ENCODE measurements at places on chromosomes 1 and 21. TPM values are rescaled to one million over a fixed set of nuclear protein-coding genes. Genes with fewer than 3 reads are reported as not detected.

- no peaks in the 10 kb centered on the region for H3K27me3 ChIP-seq
- H3K4me3 ChIP-seq, result no peak overlapping the region
- H3K36me3 ChIP-seq, result peaks cover 17% of the 10 kb centered on the region
- no peak overlapping the region for H3K27ac ChIP-seq
- H3K4me1 ChIP-seq, result peaks cover 22% of the 10 kb centered on the region
Measured at GRCh38 chr1:225780630-225781029, 3.0 kb downstream of the SRP9 start.

- no peaks in the 10 kb centered on the region for H3K4me1 ChIP-seq
- no peak for DNase-seq
- no peaks in the 10 kb centered on the region for H3K27me3 ChIP-seq
- no peak overlapping the region for H3K27ac ChIP-seq
- H3K36me3 ChIP-seq, result no peaks in the 10 kb centered on the region
Measured at GRCh38 chr1:231707407-231707806, 80.8 kb downstream of the DISC1 start.

GRCh38 chr21:37063433-37063832 is 9.4 kb downstream of the PIGP start:
- no peaks in the 10 kb centered on the region for H3K36me3 ChIP-seq
- H3K27me3 ChIP-seq, result no peaks in the 10 kb centered on the region
- DNase-seq, result no peak
- no peak overlapping the region for H3K4me3 ChIP-seq

GRCh38 chr1:205284420-205285144 is 37.0 kb downstream of the NUAK2 start:
- no peaks in the 10 kb centered on the region for H3K27me3 ChIP-seq
- H3K4me3 ChIP-seq, result peak overlapping the region; percentile 26
- no peaks in the 10 kb centered on the region for H3K36me3 ChIP-seq
- peak; percentile 94 for DNase-seq
- peak overlapping the region; percentile 82 for H3K27ac ChIP-seq

Gene CELA2A
- total RNA-seq, result not detected

- DNase-seq, result no peak
- no peak overlapping the region for H3K27ac ChIP-seq
- peaks cover 19% of the 10 kb centered on the region for H3K4me1 ChIP-seq
Measured at GRCh38 chr1:212485913-212486618, 53.3 kb downstream of the NENF start.

Gene FOXD2
- total RNA-seq, result 1.4 TPM

DNA sequence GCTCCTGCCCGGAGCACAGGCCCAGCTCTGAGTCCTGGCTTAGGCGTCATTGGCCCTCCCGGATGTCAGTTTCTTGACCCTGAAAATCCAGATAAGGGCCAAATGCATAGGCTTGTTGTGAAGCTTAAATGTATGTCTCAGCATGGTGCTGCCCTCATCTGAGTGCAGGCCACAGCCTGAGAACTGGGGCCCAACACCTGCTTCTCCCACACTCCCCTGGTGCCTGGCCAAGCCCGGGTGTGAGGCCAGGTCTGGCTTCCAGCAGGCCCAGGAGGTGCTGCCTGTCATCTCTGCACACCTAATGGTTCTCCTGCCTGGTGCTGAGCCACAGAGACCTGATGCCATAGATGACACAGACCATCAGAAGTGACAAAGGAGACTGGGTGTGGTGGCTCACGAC is 14.0 kb downstream of the MX2 start:
- H3K27me3 ChIP-seq, result no peaks in the 10 kb centered on the region
- no peak overlapping the region for H3K27ac ChIP-seq
- DNase-seq, result no peak

DNA sequence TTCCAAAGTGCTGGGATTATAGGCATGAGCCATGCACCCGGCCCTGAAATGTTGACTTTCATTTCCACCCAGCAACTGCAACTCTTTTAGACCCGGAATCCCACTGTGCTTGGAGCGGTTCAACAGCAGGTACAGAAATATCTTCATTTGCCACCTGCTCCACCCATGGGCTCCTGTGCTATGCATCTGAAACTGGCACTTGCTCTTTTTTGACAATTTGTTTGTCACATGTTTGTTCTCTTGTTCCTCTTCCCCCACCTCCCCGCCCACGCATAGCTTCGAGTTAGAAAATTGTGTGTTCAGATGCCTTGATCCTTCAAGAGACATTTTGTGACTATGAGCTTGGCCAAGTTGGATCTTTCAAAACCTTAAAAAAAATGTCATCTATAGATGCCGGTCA is 2.4 kb upstream of the IFNLR1 start:
- no peak for DNase-seq
- H3K36me3 ChIP-seq, result no peaks in the 10 kb centered on the region
- peak overlapping the region; percentile 52 for H3K27ac ChIP-seq
- H3K4me3 ChIP-seq, result no peak overlapping the region
- peaks cover 50% of the 10 kb centered on the region for H3K4me1 ChIP-seq

- peak within 1 kb of the TSS; percentile 12 for H3K4me3 ChIP-seq
- peaks cover 11% of the 10 kb centered on the region for H3K27me3 ChIP-seq
- DNase-seq, result no peak
- no peaks in the 10 kb centered on the region for H3K36me3 ChIP-seq
- H3K27ac ChIP-seq, result no peak within 1 kb of the TSS
- H3K4me1 ChIP-seq, result peaks cover 8% of the 10 kb centered on the region
Measured at GRCh38 chr1:206117151-206117948, at the start of gene AVPR1B. TSS of gene AVPR1B (minus strand) at chr1:206117388. CDS start at chr1:206116890, 498 bp downstream.

Gene PRR9
- total RNA-seq, result not detected

DNA sequence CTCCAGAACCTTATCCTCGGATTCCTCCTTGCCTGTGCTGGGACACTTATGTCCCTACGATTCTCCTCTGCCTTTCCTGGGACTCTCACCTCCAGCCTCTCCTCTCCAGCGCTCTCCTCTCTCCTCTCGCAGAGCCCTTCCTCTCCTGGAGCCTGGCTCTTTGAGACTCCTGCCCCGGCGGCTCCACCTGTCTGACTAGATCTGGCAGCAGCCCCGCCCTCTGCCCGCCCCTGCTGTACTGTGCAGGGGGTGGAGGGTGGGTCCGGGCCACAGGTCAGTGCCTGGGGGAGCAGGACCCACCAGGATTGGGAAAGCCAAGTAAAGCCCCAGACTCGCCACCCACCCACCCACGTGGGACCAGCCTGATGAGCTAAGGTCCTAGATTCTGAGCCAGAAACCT is 1.6 kb downstream of the ELOVL1 start:
- DNase-seq, result no peak
- peak overlapping the region; percentile 80 for H3K27ac ChIP-seq
- no peaks in the 10 kb centered on the region for H3K27me3 ChIP-seq
- H3K36me3 ChIP-seq, result peaks cover 41% of the 10 kb centered on the region
- H3K4me3 ChIP-seq, result no peak overlapping the region

DNA sequence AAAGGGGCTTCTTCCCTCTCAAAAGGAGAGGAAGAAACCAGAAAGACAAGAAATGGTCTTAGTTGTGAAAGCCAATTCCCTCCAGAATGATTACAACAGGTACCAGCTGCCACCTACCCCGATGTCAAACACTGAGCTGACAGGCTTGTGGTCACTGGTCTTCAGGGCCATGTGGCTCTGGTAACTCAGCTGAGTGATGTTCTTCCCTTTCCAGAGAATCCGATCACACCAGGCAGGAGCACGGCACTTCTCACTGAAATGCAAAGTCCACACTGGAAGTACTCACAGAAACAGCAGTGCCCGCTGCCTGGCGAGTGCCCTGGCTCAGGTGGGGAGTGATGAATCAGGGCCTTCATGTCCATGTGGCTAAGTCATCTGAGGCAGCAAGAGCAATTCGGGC is 18.7 kb upstream of the MTF1 start:
- H3K27me3 ChIP-seq, result no peaks in the 10 kb centered on the region
- peaks cover 72% of the 10 kb centered on the region for H3K36me3 ChIP-seq
- H3K4me3 ChIP-seq, result no peak overlapping the region
- H3K27ac ChIP-seq, result no peak overlapping the region
- DNase-seq, result no peak

DNA sequence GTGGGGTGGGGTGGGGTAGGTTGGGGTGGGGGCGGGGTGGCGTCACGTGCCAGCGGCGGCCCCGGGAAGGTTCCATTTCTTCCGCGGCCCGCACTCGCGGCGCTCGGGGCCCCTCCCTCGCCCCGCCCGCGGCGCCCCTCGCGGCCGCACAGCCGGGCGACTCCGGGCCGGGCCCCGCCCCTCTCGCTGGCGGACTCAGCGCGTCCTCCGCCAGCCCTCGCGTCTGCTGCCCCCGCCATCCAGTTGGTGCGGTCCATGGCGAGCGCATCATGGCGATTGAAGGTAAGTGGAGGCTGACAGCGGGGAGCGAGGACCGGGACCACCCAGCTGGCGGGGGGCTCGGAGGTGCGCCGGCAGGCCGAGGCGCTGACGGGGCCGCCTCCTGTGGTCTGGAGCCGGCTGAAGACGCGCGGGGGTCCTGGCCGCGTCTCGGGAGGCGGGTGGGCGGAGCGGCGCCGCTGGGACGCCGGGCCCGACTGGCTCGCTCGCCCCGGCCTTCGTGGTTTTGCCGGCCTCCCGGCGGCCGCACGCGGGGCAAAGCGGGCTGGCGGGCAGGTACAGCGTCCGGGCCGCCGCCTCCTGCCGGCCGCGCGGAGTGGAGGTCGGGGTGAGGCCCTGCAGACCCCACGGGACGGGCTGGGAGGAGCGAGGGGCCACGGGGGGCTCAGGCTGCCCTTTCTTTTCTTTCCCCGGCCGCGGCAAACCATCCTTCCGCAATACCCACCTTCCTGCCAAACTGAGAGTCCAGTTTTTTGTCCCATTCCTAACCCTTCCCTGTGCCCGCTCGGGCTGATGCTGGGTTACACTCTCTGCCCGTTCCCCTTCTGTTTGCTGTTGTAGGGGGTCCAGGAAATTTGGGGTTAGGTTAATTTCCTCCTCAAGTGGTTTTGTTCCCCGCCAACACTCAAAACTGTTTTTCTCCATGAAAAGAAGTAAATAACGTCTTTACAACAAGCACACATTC is at the start of gene SYT14:
Gene SYT14 (plus strand): TSS at position 222 of the 964 bp plus-strand sequence. CDS start 48 bp downstream, at position 270.
- H3K27me3 ChIP-seq, result peaks cover 22% of the 10 kb centered on the region
- no peak within 1 kb of the TSS for H3K4me3 ChIP-seq
- no peak within 1 kb of the TSS for H3K27ac ChIP-seq
- no peaks in the 10 kb centered on the region for H3K36me3 ChIP-seq
- peaks cover 3% of the 10 kb centered on the region for H3K4me1 ChIP-seq

Gene PRAMEF27
- total RNA-seq, result not detected

- peak overlapping the region; percentile 94 for H3K4me3 ChIP-seq
- H3K4me1 ChIP-seq, result peaks cover 56% of the 10 kb centered on the region
- DNase-seq, result no peak
- peak overlapping the region; percentile 99 for H3K27ac ChIP-seq
Measured at GRCh38 chr1:235865565-235866204, 1.0 kb downstream of the LYST start.

Gene AMPD1
- not detected for total RNA-seq

- peak overlapping the region; percentile 73 for H3K4me3 ChIP-seq
- peaks cover 21% of the 10 kb centered on the region for H3K4me1 ChIP-seq
- no peaks in the 10 kb centered on the region for H3K36me3 ChIP-seq
- peak; percentile 16 for DNase-seq
Measured at GRCh38 chr1:151540982-151541377, 871 bp downstream of the TUFT1 start.

Gene NCAM2
- not detected for total RNA-seq

GRCh38 chr1:19353596-19353995 is 41.5 kb downstream of the SLC66A1 start:
- DNase-seq, result no peak
- no peak overlapping the region for H3K27ac ChIP-seq
- no peak overlapping the region for H3K4me3 ChIP-seq
- peaks cover under 1% of the 10 kb centered on the region for H3K4me1 ChIP-seq
- H3K36me3 ChIP-seq, result peaks cover 72% of the 10 kb centered on the region

DNA sequence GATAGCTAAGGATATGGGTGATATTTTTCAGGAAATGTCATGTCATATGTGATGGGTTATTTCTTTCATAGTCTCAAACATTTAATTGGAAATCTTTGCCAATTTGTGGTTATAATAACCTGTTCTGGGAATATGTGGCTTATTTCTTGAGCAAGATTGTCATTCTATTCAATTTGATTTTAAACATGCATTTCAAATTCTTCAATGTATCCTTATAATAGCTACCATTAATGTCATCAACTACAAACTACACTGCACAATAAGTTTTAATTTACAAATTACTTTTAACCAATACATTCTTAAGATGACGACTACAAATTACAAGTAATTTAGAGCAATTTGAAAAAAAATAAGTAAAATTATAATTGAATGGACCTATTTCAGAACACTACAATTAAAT is 164.9 kb downstream of the BRINP3 start:
- DNase-seq, result no peak
- no peak overlapping the region for H3K27ac ChIP-seq
- no peaks in the 10 kb centered on the region for H3K36me3 ChIP-seq
- no peaks in the 10 kb centered on the region for H3K27me3 ChIP-seq
- no peaks in the 10 kb centered on the region for H3K4me1 ChIP-seq
- H3K4me3 ChIP-seq, result no peak overlapping the region

DNA sequence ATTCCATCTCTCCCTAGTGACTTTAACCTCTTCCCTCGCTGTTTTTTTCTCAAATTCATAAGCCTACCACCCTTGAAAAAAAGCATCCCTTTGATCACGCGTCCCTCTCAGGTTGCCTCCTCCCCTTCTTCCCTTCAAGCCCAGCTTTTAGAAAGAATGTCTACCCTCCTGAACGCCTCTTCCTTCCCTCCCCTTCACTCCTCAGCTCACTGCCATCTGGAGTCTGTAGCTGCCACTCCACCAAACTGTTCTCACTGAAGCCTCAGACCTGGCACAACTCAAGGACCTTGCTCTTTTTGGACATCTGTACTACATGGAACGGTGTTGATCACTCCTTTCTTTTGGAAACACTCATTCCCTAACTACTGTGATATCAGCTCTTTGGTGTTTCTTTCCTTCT is 80.6 kb downstream of the SLC25A24 start:
- no peaks in the 10 kb centered on the region for H3K36me3 ChIP-seq
- peaks cover 8% of the 10 kb centered on the region for H3K4me1 ChIP-seq
- no peak overlapping the region for H3K27ac ChIP-seq
- no peak overlapping the region for H3K4me3 ChIP-seq

Gene PADI2
- total RNA-seq, result 0.56 TPM

Gene NUP210L
- total RNA-seq, result 0.13 TPM

DNA sequence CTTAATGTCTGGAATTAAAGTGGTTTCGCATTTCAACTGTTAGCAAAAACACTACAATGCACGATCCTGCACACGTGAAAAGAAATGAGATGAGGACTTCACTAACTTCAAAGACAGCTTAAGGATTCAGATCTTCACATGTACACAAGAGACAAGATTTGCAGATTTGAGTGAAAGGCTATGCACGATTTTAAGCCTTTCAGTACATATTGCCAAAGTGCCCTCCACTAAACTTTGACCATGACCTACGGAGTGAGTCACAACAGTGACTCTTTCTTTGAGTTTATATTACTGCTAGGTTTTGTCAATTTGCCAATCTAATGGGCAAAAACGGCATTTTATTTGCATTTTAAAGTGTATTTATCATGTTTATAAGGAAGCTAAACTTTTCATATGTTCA is 41.2 kb upstream of the CR1L start:
- no peak for DNase-seq
- peaks cover 10% of the 10 kb centered on the region for H3K27me3 ChIP-seq
- no peaks in the 10 kb centered on the region for H3K36me3 ChIP-seq
- no peaks in the 10 kb centered on the region for H3K4me1 ChIP-seq
- H3K27ac ChIP-seq, result no peak overlapping the region

Gene PNRC2
- total RNA-seq, result 180 TPM

Gene LCE1C
- total RNA-seq, result not detected

Gene CD48
- 213 TPM for total RNA-seq

GRCh38 chr21:18387994-18388393 is 15.6 kb downstream of the TMPRSS15 start:
- no peaks in the 10 kb centered on the region for H3K4me1 ChIP-seq
- no peak for DNase-seq
- H3K27ac ChIP-seq, result no peak overlapping the region

All from natural killer cell (primary cell).